ENCODE measurements at places on chromosomes 2 and 18.

- peak; percentile 73 for DNase-seq
These were observed 45.2 kb downstream of the ACVR1 start for GRCh38 chr2:157830696-157831570.

GRCh38 chr2:3536682-3537632, 17.6 kb upstream of the ADI1 start:
- no peak for DNase-seq

GRCh38 chr18:54100920-54101470, 123.5 kb downstream of the MBD2 start:
- no peak for DNase-seq

- no peak for DNase-seq
These were observed 136.9 kb downstream of the PXDN start for GRCh38 chr2:1607236-1607920.

- DNase-seq = no peak
These were observed 18.1 kb downstream of the GPC1 start for GRCh38 chr2:240453461-240454105.

DNA sequence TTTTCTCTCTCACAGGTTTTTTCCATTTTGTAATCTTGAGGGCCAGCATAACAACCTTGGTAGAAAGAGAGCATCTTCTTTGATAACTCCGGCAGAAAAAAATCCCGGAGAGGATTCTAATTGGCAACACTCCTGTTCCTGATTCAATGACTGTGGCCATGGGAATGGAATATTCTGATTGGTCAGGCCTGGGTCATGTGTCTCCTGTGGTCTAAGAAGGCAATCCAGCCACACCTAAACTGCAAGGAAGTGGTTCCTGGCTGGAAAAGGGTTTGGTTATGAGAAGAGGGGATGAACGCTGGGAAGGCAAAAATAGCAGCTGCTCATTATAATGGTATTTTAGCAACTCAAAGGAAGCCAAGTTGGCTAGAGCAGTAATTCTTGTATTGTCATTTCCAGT, 24.8 kb upstream of the ZNF638 start:
- DNase-seq = peak; percentile 70

DNA sequence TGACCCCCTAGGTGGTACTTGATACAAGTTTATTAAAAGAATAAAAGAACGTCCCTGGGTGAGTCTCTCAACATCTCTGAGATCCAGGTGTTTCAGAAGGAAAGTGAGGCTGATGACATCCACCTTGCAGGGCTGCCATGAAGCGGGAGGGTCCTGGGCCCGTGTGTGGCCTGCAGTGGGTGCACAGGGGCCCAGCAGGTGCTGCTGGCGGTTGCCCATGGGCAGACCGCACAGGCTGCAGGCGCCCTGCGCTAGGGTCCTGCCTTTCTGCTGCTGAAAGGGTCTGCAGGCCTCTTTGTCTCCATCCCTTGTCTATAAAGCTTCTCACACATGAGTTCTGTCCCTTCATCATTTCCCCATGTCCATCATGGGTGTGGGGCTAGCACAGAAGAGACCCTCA, 247.0 kb downstream of the TFCP2L1 start:
- no peak for DNase-seq

- DNase-seq = no peak
These were observed at the start of gene VSNL1 for GRCh38 chr2:17540093-17540812. Gene VSNL1 (plus strand): TSS chr2:17540696. CDS start chr2:17592075, 51,379 bp downstream.

DNA sequence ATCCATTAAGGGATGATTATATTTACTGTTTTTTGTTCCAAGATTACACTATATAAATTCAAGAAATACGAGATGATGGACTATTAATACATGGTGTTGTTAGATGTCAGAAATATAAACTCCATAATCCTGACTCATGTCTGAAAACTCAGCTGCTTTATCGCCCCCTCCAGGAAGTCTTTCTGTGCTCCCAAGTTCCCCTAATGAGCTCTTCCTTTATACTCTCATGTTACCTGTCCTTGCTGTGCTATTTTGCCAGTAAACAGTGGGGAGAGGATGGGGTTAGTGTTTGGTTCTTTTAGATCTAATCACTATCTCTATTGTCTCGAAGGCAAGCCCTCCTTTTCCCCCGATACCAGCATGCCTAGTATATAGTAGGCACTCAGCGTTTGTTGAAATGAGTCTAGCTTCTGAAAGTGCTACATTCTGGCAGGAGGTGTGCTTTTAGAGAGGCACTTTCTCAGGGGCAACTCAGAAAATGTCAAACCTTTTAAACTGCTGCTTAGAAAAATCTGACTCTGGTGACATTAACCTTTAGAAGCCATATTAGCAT, 21.4 kb upstream of the BARD1 start:
- no peak for DNase-seq

- DNase-seq = peak; percentile 31
These were observed 14.4 kb upstream of the MRPL19 start for GRCh38 chr2:75632091-75632701.

Data from AG09309 (cell line).